ENCODE measurements at places on chromosomes 16 and 17. TPM values are rescaled to one million over a fixed set of nuclear protein-coding genes. Genes with fewer than 3 reads are reported as not detected.

GRCh38 chr16:72473631-72474030 is 301.7 kb upstream of the PMFBP1 start:
- no peak for DNase-seq

GRCh38 chr17:82703036-82703745 is 4.7 kb upstream of the RAB40B start:
- no peak for DNase-seq

- peak; percentile 82 for DNase-seq
Measured at GRCh38 chr16:73956587-73957494, 339.8 kb upstream of the PSMD7 start.

DNA sequence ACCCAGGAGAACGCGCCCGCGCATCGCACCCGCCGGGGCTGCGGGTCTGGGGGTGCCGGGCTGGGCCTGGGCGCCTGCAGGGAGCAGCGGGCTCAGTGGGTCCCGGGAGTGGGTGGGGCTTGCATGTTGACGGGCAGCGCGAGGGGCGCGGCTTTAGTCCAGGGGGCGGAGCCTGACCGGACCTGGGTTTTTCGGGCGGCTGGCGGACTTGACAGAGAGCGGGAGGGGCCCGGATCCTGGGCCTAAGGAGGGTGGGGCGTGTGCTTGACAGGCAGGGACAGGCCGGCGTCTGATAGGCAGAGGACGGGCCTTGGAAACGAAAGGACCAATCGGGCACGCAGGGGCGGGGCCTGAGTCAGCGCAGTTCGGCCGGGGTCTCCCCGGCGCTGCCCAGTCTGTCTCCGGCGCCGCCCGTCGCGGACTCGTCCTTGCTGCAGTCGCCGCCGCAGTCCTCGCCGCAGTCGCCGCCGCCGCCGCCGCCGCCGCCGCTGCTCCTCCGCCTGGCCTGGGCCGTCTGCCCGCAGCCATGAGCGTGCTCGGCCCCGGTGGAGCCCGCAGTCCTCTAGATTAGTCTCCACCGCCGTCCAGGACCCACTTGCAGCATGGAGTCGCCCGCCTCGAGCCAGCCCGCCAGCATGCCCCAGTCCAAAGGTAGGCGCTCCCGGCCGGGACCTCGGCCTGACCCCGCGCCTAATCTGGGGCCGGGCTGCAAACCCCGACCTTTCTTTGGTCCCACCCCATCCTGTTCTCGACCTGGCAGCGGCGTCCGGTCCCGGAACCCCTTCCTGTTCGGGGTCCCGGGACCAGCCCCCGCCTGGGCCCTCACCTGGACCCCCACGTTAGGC is at the start of gene MAP2K3:
Gene MAP2K3 (plus strand): TSS at position 393 of the 845 bp plus-strand sequence. CDS start 210 bp downstream, at position 603.
- peak; percentile 98 for DNase-seq

GRCh38 chr16:67928147-67928546 is 3.5 kb downstream of the CTRL start:
- DNase-seq: no peak

The STAC2 gene
- polyA plus RNA-seq: 0.54 TPM

The TEX14 gene
- polyA plus RNA-seq: 4.9 TPM

The PSME3 gene
- 50.9 TPM for polyA plus RNA-seq

The NOG gene
- 6.5 TPM for polyA plus RNA-seq

The CDH3 gene
- polyA plus RNA-seq: 16.9 TPM

The OR2C1 gene
- not detected for polyA plus RNA-seq

The ZNF385C gene
- polyA plus RNA-seq: 4.3 TPM

All from muscle of back (tissue), 13 donors.